ENCODE measurements at places on chromosomes 3 and 15.

DNA sequence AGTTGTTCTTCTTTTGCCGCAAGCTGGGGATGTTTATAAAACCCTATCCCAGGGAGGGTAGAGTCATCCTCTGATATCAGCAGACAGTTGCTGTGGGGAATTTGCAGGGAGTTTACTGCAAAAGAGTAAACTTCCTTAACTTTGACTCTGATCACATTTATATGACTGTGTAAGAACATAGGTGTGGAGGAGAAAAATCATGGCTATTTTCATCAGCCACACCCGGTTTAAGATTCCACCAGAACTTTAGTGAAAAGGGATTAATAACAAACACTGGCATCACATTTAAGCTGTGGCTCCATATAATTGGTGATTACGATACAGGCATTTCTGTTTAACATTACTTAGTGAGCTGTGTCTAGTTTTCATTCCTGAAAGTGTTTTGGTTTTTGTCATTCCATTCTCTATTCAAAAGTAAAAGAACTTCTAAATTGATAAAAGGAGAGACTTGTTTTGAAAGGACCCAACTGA is 143.1 kb downstream of the MYLK start:
- DNase-seq = no peak
- H3K4me3 ChIP-seq = no peak overlapping the region
- no peaks in the 10 kb centered on the region for H3K36me3 ChIP-seq
- no peaks in the 10 kb centered on the region for H3K27me3 ChIP-seq

- no peak for DNase-seq
- H3K27me3 ChIP-seq = peaks cover 5% of the 10 kb centered on the region
- no peaks in the 10 kb centered on the region for H3K36me3 ChIP-seq
- H3K4me3 ChIP-seq = no peak within 1 kb of the TSS
- H3K4me1 ChIP-seq = no peaks in the 10 kb centered on the region
Measured at GRCh38 chr15:88256279-88257230, at the start of gene NTRK3. Gene NTRK3, minus strand, starts transcription at chr15:88256739. Its CDS starts 586 bp downstream, at chr15:88256153.

DNA sequence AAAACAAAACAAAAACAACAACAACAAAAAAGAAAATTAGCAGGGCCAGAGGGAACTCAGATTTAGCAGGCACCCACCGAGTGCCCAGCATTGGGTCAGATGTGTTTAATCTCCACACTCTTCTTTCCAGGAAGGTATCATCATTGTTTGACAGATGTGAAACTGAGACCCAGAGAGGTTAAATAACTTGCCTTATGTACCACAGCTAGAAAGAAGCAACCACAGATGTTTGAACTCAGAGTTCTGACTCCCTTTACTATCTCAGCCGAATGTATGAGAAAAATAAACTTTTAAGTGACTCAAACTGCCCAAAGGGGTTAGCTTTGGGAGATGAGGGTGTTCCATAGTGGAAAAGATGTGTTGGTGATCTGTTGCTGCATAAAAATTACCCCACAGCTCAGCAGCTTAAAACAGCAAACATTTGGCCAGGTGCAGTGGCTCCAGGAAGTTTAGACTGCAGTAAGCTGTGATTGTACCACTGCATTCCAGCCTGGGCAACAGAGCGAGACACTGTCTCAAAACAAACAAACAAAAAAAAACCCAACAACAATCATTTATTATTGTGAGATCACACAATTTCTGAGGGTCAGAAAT is 4.5 kb upstream of the RPP25 start:
- H3K27ac ChIP-seq = peak overlapping the region; percentile 2
- no peaks in the 10 kb centered on the region for H3K27me3 ChIP-seq
- H3K36me3 ChIP-seq = no peaks in the 10 kb centered on the region

GRCh38 chr3:126023390-126023789 is 54.4 kb downstream of the ROPN1B start:
- DNase-seq = no peak
- H3K36me3 ChIP-seq = no peaks in the 10 kb centered on the region

- H3K36me3 ChIP-seq = peaks cover 37% of the 10 kb centered on the region
- DNase-seq = no peak
- H3K4me3 ChIP-seq = no peak overlapping the region
- peaks cover 93% of the 10 kb centered on the region for H3K4me1 ChIP-seq
Measured at GRCh38 chr15:67181221-67181639, 73.2 kb downstream of the AAGAB start.

- no peaks in the 10 kb centered on the region for H3K36me3 ChIP-seq
- no peak overlapping the region for H3K27ac ChIP-seq
- no peaks in the 10 kb centered on the region for H3K27me3 ChIP-seq
- no peak overlapping the region for H3K4me3 ChIP-seq
- DNase-seq = no peak
Measured at GRCh38 chr3:44678480-44679116, 30.1 kb downstream of the ZNF35 start.

DNA sequence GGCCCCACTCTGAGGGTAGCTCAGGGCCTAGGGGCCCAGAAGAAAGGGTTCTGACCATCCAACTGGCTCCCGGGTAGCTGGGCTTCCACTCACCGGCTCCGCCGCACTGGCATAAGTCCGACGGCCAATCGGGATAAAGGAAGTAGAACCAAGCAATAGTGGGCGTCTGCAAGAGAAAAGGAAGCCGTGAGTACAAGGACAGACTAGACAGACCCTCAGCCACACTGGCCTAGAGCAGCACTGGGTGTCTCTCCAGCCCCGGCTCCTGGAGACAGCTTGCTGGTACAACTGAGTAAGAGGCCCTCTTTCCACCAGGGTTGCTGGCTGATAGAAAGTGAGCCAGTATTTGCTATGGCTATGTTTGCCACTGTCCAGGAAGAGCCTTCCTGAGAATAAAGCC is 22.4 kb downstream of the BDH1 start:
- H3K27me3 ChIP-seq = peaks cover 9% of the 10 kb centered on the region
- H3K4me1 ChIP-seq = no peaks in the 10 kb centered on the region
- no peaks in the 10 kb centered on the region for H3K36me3 ChIP-seq
- H3K27ac ChIP-seq = no peak overlapping the region

GRCh38 chr15:93770788-93771187 is 460.6 kb upstream of the MCTP2 start:
- no peaks in the 10 kb centered on the region for H3K4me1 ChIP-seq
- H3K27me3 ChIP-seq = no peaks in the 10 kb centered on the region
- H3K27ac ChIP-seq = no peak overlapping the region
- DNase-seq = no peak
- H3K36me3 ChIP-seq = no peaks in the 10 kb centered on the region
- no peak overlapping the region for H3K4me3 ChIP-seq

DNA sequence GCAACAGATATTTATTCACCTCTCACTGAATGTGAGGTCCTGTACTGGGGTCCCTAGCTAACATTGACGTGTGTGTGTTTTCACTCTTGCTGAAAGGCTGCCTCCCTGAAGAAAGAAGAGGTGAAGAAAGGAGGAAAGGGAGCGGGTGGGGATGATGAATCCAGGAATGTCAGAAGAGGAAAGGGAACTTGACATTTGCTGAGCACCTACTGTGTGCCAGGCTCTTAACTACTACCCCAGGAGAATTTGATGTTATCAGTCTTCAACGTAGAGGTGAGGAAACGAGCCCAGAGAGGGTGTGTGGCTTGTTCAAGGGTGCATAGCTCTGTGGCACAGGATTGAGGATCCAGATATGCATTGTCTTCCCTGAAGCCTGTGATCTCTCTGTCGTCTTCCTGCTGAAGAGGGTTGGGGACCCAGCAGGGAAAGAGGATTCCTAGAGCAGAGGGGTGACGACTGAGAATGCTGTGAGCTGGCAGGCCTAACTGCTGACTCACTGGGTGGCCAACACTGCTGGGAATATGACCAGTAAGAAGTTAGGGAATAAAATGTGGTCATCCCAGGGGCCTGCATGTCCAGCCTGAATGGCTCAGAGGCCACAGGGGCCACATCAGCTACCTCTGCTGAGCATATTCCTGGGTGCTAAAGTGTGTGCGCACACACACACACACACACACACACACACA is 6.6 kb upstream of the ATP2B2 start:
- H3K27me3 ChIP-seq = no peaks in the 10 kb centered on the region
- H3K4me3 ChIP-seq = no peak overlapping the region
- DNase-seq = no peak
- no peak overlapping the region for H3K27ac ChIP-seq

- H3K27me3 ChIP-seq = no peaks in the 10 kb centered on the region
- H3K4me3 ChIP-seq = no peak overlapping the region
- no peaks in the 10 kb centered on the region for H3K36me3 ChIP-seq
- H3K4me1 ChIP-seq = no peaks in the 10 kb centered on the region
Measured at GRCh38 chr15:93063796-93064690, 25.0 kb downstream of the RGMA start.

- no peaks in the 10 kb centered on the region for H3K36me3 ChIP-seq
- no peak for DNase-seq
- H3K27ac ChIP-seq = no peak overlapping the region
- H3K4me1 ChIP-seq = peaks cover 2% of the 10 kb centered on the region
Measured at GRCh38 chr3:56789076-56789475, 12.7 kb downstream of the ARHGEF3 start.

DNA sequence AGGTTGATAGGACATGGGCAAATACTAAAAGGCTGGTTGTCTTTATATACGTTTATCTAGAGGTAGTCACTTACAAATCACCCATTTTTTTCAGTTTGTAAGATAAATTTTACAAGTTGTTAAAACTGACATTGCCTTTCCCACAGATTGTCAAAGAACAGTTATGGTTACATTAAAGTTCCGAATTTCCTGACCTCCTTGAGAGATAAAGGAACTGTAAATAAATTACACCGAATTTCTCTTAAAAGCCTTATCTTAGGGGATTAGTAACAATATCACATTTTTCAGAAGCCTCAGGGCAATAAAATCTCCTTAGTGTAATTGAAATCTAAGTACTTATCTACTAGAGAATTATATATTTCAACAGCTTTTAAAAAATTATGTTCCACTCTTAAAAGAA is 49.5 kb downstream of the ZPLD1 start:
- no peaks in the 10 kb centered on the region for H3K36me3 ChIP-seq
- no peaks in the 10 kb centered on the region for H3K27me3 ChIP-seq
- H3K4me1 ChIP-seq = no peaks in the 10 kb centered on the region

GRCh38 chr3:192229866-192230265 is 497.5 kb downstream of the FGF12 start:
- H3K27ac ChIP-seq = no peak overlapping the region
- no peaks in the 10 kb centered on the region for H3K36me3 ChIP-seq
- DNase-seq = no peak
- H3K27me3 ChIP-seq = no peaks in the 10 kb centered on the region
- no peaks in the 10 kb centered on the region for H3K4me1 ChIP-seq

- no peaks in the 10 kb centered on the region for H3K27me3 ChIP-seq
- no peaks in the 10 kb centered on the region for H3K36me3 ChIP-seq
- DNase-seq = no peak
Measured at GRCh38 chr3:184662187-184662586, 49.7 kb downstream of the MAGEF1 start.

DNA sequence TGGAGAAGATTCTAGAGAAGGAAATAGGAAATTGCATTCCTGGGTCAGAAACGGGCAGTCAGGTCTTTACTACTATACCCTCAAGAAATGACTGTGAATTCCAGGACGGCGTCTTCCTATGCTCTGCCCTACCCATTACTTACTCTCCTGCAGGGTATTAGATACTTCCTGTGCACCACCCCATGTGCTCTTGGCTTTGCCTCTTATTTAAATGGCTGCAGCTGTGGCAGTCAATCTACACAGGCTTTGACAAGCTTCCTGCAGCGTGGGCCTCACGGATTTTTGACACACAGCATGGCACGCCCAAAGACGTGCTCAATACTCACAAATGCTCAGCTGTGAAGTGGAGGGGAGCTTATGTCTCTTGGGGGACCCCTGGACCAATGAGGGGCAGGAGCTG is 206.1 kb downstream of the SV2B start:
- peaks cover 43% of the 10 kb centered on the region for H3K27me3 ChIP-seq
- no peaks in the 10 kb centered on the region for H3K36me3 ChIP-seq
- no peaks in the 10 kb centered on the region for H3K4me1 ChIP-seq
- H3K4me3 ChIP-seq = no peak overlapping the region

DNA sequence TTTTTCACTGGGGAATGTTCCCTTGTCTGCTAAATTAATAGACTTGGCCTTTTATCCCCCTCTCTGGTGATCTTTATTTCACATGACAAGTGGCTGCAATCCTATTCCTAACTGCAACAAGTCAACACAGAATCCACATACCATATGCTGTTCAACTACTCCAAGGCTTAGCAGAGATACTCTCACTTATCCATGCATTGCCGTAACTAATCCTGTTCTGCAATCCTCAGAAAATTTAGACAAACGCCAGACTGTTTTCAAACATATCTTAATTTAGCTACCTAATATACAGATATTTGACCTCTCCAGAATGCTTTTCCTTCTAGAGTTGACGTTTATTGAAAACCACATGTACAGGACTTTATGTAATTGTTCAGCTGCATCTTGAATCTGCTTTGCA is 37.9 kb downstream of the EID1 start:
- H3K36me3 ChIP-seq = no peaks in the 10 kb centered on the region
- H3K27me3 ChIP-seq = no peaks in the 10 kb centered on the region
- no peak overlapping the region for H3K4me3 ChIP-seq
- no peak overlapping the region for H3K27ac ChIP-seq

DNA sequence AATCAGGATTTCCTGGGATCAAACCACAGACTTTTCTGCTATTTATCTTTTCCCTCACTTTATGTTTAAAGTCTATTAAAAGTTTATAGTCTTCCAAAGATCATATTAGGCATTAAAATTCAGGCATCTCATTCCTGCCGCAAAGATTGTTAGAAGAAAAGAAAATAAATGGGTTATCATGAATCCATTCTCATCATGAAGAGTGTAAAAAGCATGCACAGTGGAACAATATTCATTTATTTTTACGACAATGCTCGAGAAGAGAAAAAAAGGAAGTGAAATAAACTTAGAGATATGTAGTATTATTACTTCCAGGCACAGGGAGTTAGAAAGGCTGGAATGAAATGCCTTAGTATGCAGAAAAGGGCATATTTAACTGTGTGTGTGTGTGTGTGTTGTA is 213.7 kb upstream of the PLSCR5 start:
- H3K27ac ChIP-seq = no peak overlapping the region
- DNase-seq = no peak
- no peaks in the 10 kb centered on the region for H3K36me3 ChIP-seq
- no peaks in the 10 kb centered on the region for H3K4me1 ChIP-seq
- no peak overlapping the region for H3K4me3 ChIP-seq

- H3K27me3 ChIP-seq = no peaks in the 10 kb centered on the region
- DNase-seq = no peak
- no peaks in the 10 kb centered on the region for H3K4me1 ChIP-seq
- no peak overlapping the region for H3K4me3 ChIP-seq
- H3K27ac ChIP-seq = no peak overlapping the region
Measured at GRCh38 chr3:173708191-173708590, 310.6 kb downstream of the NLGN1 start.

GRCh38 chr3:55641964-55642363 is 154.9 kb upstream of the WNT5A start:
- DNase-seq = no peak
- H3K36me3 ChIP-seq = no peaks in the 10 kb centered on the region
- no peak overlapping the region for H3K27ac ChIP-seq
- H3K27me3 ChIP-seq = no peaks in the 10 kb centered on the region
- H3K4me1 ChIP-seq = no peaks in the 10 kb centered on the region

GRCh38 chr3:43142472-43142871 is 36.6 kb upstream of the POMGNT2 start:
- H3K36me3 ChIP-seq = no peaks in the 10 kb centered on the region
- DNase-seq = no peak
- H3K4me1 ChIP-seq = no peaks in the 10 kb centered on the region
- H3K27me3 ChIP-seq = 0 out of 2 replicates have a peak, but pooled peaks cover 2% of the 10 kb centered on the region

All from Panc1 (cell line).